ENCODE measurements at places on chromosomes 16 and 17.
A peak's percentile ranks its signal among the peaks of the same experiment; 100 is the strongest.

DNA sequence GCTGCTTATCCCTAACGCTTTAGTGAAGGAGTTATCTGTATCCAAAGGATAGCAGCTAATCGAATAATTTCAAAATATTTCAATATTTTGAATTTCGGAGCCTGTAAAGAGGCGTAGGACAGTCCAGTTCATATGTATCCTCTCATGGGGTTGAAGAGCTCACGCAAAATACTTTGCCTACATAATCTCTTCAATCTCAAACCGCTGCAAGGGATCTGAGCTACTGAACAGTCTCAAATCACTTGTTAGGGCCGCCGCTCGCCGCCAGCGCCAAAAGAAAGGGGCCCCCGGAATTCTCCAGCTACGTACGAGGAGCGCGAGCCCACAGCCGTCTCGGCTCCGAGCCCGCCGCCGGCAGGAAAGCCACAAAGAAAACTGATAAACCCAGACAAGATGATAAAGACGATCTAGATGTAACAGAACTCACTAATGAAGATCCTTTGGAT is 601 bp upstream of the RFWD3 start:
- DNase-seq, result peak; percentile 31

GRCh38 chr16:68563631-68564381 is 24.7 kb downstream of the ZFP90 start:
- DNase-seq, result no peak

DNA sequence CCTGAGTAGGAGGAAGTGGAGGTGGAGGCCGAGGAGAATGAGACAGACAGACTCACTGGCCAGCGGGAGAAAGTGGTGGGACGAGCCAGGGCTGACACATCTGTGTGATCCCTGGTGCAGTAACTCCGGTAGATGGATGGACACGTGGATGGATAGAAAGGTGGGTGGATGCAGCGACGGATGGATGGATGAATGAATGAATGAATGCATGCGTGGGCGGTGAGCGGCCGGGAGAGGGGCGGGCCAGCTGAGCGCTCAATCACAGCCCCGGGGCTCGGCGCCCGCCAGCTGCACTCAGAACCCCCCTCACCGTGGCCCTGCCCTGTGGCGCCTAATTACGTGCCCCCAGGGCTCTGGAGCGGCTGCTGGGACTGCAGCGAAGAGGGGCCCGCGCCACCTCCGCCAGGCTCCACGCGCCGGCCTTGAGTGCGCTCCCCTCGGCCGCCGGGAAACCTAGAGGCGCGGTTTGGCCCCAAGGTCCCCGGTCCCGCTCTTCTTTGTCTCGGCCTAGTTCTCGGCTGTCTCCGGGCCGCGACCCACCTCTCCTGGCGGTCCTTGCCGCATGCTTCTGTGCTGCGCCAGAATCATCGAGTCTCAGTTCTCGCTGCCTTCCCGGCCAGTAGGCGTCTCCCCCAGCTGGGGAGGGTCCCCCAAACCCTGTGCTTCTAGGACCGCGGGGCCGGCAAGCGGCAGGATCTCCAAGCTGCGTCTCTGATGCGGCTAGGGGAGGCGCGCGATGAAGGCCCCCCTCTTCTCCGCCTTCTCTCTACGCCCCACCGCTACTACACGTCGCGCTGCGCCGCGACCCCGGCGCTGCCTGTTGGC is 41.0 kb downstream of the RAI1 start:
- DNase-seq, result no peak

DNA sequence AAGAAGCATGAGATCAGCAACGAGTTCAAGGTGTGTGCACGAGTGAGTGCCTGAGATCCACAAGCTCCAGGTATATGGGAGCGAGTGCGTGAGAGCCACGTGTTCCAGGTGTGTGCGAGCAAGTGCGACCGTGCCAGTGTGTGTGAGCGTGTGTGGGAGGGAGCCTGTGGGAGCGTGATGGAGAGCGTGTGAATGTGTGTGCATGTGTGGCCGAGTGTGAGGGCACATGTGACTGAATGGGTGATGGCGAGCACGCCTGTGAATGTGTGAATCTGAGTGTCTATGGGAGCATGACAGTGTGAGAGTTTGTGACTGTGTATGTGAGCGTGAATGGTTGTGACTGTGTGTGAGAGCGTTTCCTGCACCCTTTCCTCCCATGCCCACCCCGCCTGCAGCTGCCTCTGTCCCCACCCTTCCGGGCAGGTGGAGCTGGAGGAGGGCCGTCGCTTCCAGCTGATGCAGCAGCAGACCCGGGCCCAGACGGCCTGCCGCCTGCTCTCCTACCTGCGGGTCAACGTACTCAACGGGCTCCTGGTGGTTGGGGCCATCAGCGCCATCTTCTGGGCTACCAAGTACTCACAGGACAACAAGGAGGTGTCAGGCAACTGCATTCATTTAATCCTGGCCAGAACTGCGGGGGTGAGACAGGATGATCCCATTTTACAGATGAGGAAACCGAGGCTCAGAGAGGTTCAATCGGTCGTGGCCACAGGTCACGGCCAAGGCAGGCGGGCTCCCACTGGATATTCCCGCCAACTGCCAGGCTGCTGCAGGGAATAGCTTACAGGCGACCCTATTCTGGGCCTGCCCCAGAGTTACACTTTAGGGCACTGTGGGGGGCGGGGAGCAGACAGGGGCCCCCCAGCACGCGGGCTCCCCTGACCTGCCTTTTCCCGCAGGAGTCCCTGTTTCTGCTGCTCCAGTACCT is 3.7 kb downstream of the TMC8 start:
- peak; percentile 72 for DNase-seq

DNA sequence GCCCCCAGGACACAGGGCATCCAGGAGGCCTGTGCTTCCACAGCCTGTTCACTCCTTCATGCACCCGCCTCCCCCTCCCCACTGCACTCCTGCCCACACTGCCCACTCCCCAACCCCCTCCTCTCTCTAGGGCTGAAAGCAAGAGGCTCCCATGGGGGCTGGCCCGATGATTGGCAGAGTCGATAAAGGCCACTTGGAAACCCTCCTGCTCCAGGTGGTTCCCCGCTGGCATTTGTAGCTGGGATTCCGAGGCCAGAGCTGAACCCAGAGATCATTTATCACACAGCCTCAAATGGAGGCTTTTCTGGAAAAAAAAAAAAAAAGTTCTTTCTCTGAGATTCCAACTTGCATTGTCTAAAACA is 74.1 kb downstream of the SREBF1 start:
- DNase-seq, result no peak

DNA sequence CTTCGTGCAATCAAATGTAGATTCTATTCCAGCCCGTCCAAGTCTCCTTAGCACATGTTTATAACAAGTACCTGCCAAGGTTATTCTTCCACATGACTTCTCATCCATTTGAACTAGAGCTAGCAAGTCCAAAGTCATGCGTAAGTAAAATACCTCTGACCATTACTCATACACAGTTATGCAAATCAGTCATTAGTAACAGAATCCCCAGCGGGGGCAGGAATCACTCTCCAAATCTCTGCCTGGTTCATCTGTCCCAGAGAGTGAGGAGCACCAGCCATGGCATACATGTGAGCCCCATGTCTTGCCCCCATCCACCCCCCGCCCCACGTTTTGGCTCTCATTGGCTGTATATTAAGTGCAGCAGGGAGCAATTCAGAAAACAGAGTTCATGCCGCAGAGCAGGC is 27.7 kb downstream of the SRL start:
- no peak for DNase-seq

GRCh38 chr17:77644181-77645071 is 314.1 kb upstream of the TNRC6C start:
- no peak for DNase-seq

DNA sequence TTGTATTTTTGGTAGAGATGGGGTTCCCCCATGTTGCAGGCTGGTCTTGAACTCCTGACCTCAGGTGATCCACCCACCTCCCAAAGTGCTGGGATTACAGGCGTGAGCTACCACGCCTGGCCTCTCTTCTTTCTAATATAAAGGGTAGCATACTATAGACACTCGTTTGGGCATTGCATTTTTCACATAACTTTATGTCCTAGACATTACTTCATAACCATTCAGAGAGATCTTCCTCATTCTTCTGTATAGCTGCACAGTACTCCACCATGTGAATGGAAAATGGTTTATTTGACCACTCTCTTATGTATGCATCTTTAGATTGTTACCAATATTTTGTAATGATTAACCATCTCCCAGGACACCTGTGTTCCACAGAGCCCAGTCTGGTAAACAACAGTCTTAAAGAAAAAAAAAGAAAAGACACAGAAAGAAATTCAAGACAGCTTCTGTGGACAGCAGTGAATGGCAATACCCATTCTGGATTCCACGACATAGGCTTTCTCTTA is 42.1 kb downstream of the TK2 start:
- DNase-seq, result no peak

DNA sequence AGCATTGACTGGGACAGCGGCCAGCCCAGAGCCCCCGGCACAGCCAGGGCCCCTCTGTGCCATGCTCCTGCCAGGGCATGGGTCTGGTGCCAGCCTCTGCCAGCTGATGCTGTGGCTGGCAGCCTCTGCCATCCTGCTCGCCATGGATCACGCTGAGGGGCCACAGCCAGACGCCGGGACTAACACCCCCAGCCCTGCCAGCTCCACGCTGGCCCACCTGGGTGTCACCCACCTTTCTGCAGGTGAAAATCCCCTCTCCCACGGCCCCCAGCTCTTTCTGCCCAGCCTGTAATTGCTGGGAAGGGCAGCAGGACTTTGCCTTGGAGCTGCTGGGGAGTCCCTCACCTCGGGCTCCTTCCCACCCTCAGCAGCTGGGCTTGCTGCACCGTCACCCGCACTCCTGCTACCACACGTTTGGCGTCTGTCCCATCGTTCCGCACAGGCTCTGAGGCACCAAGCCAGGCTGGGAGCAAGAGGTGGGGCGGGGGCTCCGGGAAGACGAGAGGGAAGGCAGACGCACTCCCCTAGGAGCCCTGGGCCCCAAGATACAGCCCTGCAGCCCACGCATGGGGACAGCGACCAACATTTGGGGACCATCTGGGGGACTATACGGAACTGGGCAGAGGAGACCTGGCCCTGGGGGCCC is 42.0 kb upstream of the ACSF3 start:
- no peak for DNase-seq

GRCh38 chr16:57304169-57305061 is 19.9 kb upstream of the PLLP start:
- peak; percentile 62 for DNase-seq

- no peak for DNase-seq
Measured at GRCh38 chr17:70775679-70776078, 606.3 kb downstream of the KCNJ2 start.

- no peak for DNase-seq
Measured at GRCh38 chr17:67994817-67995569, 1.3 kb downstream of the C17orf58 start.

- peak; percentile 79 for DNase-seq
Measured at GRCh38 chr16:58236231-58236690, 38.4 kb upstream of the CSNK2A2 start.

Measured in GM10248 (cell line).